ENCODE measurements at places on chromosomes 4 and X.
A peak's percentile ranks its signal among the peaks of the same experiment; 100 is the strongest.

GRCh38 chr4:81757691-81758090 lies 286.0 kb upstream of the RASGEF1B start:
- no peak for DNase-seq

DNA sequence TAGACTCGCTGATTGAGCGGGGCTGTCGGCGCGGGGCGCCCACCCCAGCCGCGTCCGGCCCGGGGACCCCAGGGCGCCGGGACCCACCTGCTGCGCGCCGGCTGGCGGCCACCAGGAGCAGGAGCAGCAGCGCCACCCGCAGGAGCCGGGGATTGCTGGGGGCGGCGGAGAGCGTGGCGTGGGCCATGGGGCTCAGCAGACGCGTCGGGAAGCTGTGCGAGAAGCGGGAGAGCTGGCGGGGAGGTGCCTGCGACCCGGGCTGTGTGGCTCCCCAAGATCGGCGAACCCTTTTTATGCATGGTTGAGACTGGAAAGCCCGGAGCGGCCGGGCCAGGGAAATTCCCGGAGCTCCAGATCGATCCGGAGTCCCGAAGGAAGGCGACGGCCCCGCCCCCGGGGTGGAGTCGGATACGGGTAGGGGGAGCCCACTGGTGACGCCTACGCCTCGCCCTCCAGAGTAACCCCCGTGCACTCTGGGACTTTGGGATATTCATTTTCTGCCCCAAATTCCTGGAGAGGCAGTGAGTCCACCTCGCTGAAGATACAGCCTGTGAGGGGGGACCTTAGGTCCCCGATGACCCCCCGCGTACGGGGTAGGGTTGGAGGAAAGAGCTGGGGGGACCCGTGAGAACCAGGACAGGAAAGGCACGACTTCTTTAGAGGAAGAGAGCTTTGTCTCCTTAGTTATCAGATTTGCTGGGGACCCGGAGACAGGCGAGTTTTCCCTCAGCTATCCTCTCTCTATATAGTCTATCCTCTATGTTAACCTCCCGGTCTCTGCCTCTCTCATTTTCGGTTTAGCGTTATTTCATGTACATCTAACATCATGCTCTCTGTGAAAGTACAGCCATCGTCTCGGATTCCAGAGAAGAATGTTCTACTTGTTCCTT lies at the start of gene CXCL3:
Gene CXCL3 (minus strand): TSS at position 265 of the 890 bp plus-strand sequence. CDS start 78 bp downstream, at position 187.
- DNase-seq = no peak

DNA sequence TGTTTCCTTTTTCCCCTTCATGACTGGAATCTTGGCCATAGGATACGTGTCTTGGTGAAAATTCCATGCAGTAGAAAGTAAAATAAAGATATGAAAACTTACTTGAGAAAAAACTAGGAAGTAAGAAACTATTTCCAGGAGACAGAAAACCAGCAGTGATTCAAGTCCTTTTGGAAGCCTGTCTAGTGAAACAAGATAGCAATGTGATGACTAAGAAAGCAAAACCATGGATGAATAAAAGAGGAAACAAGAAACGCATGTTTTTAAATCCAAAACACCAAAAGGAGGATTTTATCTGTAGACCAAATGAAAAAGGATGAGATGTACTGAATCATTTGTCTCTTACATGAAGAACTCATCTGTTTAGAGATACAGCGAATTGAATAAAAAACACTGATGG lies 1430.0 kb downstream of the ARAP2 start:
- no peak for DNase-seq

- DNase-seq = no peak
Measured at GRCh38 chr4:33959519-33959918, 2284.8 kb downstream of the ARAP2 start.

- no peak for DNase-seq
Measured at GRCh38 chr4:138500869-138501268, 258.7 kb upstream of the SLC7A11 start.

DNA sequence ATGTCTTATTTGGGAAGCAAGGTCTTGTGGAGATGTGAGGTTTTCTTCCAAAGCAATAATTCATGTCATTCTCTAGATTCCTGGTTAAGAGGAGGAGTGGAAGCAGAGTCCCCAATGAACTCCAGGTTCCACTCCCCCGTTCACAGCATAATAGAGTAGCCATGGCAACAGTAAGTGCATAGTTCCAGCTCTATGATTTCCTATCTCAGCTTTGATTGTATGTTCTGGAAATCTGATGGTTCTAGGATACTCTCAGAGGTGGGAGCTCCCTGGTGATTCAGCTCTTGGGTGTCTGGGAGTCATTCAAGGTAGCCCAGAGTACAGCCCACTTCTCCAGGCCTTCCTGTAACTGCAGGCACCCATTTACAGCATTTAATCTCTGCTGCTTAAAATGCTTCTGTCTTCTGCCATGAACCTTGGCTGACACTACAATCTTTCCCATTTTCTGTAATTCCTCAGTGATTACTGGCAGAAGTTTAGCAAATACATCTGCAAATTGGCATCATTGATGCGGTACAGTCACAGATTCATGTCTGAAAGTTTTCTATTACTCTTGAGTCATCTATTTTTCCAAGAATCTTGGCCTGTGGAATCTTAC lies 242.0 kb downstream of the MAPK10 start:
- peak; percentile 94 for DNase-seq

- no peak for DNase-seq
Measured at GRCh38 chrX:118964252-118964651, 10.2 kb upstream of the LONRF3 start.

DNA sequence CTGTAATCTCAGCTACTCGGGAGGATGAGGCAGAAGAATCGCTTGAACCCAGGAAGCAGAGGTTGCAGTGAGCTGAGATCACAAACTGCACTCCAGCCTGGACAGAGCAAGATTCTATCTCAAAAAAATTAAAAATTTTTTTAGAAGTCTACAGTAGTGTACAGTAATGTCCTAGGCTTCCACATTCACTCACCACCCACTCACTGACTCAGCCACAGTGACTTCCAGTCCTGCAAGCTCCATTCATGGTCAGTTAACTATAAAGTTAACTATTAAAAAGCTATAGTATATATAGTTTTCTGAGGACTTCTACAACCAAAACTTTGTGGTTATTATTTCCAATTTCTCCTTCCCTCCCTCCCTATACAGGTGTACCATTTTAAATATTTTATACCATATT lies 34.7 kb upstream of the NEUROG2 start:
- peak; percentile 17 for DNase-seq

DNA sequence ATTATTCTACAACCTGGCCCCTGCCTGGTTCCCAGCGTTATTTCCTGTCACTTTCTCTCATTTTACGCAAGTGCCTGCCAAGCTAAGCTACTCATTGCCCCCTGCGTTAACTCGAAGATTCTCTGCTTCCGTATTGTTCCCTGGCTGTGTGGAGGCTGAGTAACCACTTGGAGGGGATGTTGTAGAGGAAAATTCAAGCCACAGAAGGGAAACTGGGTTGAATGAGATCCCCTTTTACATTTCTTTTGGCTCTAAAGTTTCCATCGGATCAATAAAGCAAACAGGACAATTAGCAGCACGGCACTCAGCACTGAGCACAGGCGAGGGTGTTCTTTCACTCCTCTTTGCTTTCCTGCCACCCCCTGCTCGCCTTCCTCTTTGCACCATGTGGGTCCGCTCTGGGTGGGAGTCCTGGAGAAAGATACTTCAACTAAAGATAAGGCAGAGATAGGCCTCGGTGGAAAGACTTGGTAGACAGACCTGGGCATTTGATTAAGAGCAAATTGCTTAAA lies 4.2 kb upstream of the TMSB4X start:
- DNase-seq = no peak

GRCh38 chr4:120025516-120025915 lies 41.1 kb downstream of the MAD2L1 start:
- DNase-seq = no peak

DNA sequence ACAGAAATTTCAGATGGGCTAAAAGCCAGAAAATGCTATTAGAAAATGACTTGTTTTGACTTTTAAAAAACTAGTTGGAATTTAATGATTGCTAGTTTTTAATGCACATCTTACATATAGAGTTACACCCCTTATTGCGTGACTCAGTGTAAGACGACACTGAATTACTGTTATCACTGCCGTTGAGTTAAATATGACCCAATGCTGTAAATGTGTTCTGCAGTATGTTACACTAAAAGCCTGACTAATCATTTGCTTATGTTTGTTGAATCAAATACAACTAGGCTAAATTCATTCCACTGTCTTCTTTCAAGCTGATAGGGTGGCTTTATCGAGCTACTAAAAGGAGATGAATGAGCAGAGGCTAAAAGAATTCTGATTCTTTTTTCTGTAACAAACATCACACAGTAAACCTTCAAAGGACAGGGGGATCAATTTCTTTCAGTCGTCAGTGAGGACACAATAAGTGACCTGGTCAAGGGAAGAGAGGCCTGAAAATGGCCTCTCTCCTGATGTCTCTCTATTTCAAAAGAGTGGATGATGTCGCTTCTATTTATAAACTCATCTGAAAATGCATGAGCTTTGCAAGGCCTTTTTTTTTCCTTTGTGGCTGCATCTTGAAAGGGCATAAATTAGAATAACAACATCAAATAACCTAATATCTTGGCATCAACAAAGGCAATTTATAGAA lies 142.2 kb upstream of the KCNIP4 start:
- DNase-seq = no peak

- DNase-seq = no peak
Measured at GRCh38 chr4:169869490-169869889, 111.7 kb upstream of the HPF1 start.

- DNase-seq = no peak
Measured at GRCh38 chr4:98771959-98772632, 113.7 kb upstream of the TSPAN5 start.

DNA sequence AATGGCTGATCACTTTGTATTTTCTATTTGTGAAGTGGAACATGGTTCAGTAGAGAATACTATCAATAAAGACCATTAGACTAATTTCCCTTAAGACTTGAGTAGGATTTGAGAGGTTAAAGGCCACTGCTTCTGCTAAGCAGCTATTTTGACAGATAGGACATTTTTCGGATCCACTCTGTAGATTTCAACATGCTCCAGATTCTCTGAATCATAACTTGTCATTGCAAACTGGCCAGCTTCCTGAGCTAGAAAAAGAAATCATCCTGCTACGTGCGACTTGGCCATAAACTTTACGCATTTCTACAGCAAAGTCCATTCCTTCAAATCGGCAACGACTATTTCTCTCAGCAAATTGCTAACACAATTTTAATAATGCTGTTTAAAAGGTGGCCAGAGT lies 55.2 kb downstream of the MGST2 start:
- no peak for DNase-seq

GRCh38 chrX:39907964-39908661 lies 189.6 kb downstream of the BCOR start:
- peak; percentile 88 for DNase-seq

- DNase-seq = no peak
Measured at GRCh38 chrX:65035446-65035770, 59.2 kb upstream of the ZC4H2 start.

DNA sequence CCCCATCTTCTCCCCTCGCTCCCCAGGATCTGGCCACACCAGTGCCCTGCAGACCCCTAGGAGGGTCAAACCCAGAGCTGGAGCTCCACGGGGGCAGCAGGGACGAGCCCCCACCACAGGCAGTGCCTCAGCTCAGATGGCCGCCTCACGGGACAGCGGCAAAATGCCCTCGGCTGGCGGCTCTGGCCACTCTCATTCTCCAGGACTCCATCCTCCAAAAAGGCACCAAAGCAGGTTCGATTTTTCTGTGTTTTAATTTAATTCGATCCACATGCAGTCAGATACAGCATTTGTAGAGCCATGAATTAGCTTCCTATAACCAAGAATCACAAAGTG lies 8.3 kb downstream of the FAM53A start:
- no peak for DNase-seq

DNA sequence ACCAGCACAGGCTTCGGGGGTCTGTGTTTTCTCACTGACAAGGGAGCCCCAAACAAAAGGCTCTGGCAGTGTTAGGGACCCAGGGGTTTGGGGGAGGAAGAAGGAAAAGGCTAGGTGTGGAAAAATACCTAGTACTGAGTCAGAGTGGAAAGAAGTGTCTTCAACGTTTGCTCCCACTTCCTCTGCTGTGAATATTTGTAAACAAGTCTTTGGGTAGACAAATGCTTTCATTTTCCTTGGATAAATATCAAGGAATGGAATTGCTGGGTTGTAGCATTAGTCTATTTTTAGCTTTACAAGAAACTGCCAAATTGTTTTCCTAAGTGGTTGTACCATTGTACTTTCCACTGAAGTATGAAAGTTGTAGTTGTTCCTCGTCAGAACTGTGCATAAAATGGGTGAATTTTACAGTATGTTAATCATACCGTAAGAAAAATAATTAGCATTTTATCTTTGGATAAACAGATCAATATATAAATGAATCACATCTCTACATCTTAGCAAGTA lies 17.4 kb downstream of the COL4A5 start:
- DNase-seq = no peak

DNA sequence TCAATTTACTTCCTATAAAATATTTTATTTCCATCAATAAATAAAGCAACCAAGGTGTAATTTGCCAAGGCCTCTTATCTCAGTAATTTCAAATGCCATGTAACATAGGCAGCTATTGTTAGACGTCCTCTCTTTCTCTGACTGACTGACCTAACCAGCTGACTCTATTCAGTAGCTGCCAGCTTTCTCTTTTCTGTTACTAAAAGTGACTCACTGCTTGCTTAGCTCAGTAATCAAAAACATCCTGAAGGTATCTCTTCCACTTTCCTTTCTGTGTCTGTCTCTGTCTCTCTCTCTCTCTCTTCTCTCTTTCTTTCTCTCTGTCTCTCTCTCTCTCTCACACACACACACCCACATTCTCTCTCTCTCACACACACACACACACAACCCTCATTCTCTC lies 134.2 kb downstream of the SPOCK3 start:
- no peak for DNase-seq

DNA sequence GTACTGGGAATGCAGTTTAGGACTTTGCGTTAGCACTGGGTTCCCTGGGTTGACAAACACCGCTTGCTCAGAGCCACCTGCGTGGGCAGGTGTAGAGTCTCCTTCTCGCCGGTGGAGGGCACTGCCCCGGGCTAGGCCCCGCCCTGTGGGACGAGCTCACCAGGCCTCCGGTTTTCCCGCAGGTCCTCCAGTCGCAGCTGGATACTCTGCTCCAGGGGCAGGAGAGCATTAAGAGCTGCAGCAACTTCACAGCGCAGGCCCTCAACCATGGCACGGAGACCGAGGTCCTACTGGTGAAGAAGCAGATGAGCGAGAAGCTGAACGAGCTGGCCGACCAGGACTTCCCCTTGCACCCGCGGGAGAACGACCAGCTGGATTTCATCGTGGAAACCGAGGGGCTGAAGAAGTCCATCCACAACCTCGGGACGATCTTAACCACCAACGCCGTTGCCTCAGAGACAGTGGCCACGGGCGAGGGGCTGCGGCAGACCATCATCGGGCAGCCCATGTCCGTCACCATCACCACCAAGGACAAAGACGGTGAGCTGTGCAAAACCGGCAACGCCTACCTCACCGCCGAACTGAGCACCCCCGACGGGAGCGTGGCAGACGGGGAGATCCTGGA lies 49.2 kb upstream of the MND1 start:
- no peak for DNase-seq

Measured in AG04449 (cell line).